ENCODE measurements at places on chromosomes 7 and 10.

GRCh38 chr7:84982199-84982598, 204.7 kb downstream of the SEMA3D start:
- DNase-seq = peak; percentile 38

DNA sequence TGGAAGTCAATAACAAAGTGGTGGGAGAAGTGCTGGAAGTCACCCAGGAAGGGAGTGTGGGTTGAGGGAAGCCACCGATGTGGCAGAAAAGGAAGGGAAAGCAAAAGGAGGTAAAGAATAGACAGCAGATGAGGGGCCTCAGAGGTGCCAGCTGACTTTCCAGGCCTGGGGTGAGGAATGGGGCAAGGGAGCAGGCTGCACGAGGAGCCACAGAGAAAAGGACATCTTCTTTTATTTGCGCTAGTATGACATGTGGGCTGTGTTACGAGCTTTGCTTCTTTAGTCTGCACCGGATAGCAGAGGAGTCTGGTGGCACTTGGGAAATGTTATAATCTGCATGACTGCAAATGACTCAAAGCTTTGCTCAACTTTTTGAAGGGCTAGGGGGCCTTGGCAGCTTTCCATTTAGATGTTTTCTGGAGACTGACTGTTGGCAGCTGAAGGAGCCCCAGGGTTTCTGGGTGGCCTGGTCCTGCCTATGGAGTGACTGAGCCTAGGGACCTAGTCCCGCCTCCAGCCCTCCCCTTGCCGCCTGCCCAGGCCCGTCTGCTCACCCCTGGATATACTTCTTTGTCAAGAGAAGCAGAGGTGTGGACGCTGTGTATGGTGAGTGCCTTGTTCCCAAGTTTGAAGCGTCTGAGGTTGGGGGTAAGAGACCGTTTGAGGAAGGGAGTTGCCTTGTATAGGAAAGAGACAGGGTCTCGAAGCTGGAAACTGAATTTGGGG, 5.1 kb downstream of the PRXL2A start:
- no peak for DNase-seq

- peak; percentile 31 for DNase-seq
These were observed 612.1 kb upstream of the MGMT start for GRCh38 chr10:128854963-128855362.

DNA sequence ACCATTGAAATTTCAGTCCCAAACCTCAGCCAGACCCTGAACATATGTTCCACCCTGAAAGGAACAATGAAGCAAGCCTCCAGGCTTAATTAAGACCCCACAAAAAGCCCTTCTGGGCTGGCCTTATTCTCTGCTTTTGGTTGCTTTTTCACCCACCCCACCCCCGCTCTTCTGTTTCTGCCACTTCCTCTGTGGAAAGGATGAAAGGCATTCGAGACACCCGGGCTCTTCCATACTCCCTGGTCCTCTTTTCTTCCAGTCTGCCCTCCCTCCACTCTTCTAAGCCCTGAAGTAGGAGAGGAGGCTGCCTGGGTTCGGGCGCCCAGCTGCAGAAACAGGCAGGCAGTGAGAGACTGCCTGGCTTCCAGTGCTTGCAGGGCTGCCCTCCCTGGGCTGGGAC, 9.4 kb upstream of the FAM241B start:
- DNase-seq = no peak

DNA sequence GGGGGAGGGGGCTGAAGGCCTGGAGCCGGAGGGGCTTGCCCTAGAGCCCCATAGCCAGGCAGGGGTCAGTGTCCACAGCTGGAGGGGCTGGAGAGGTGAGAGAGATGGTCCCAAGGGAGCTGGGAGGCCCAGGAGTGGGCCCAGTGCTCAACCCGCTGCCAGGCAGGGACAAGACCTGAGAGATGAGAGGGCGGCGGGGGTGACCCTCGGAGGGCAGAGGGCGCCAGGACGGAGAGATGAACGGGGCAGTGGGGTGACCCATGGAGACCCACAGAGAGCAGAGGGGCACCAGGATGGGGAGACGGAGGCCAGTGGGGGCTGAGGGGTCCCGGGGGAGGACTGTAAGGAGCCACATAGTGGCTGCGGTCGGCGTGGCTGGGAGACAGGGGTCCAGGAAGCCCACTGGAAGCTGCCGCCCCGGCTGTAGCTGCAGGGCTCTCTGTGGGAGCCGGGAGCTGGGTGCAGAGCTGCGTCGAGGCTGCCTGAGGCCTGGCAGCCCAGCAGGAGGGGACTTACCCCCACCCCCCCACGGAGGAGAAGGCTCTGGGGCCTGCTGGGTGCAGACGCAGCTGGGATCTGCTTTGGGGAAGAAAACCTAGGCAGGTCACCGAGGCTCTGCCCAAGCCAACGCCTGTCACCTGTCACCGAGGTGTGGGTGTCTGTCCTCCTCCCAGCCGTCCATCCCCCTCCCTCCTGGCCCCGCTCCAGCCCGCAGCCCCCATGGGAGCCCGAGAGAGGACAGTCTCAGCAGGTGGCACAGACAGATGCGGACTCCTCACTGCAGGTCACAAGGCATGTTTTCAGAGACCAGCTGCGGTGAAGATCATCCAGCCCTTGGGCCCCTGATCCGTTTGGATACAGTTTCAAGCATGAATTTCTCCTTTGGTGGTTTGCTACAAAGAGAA, 25.1 kb downstream of the PWWP2B start:
- no peak for DNase-seq

DNA sequence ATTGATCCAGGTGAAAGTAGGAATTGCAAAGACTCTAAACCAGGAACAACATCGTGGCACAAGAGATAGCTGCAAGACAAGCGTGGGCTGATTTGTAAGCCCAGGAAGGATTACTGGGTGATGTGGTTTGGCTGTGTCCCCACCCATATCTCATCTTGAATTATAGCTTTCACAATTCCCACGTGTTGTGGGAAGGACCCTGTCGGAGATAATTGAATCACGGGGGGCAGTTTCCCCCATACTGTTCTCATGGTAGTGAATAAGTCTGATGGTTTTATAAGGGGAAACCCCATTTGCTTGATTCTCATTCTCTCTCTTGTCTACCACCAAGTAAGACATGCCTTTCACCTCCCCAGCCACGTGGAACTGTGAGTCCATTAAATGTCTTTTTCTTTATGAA, 59.5 kb downstream of the ST8SIA6 start:
- no peak for DNase-seq

DNA sequence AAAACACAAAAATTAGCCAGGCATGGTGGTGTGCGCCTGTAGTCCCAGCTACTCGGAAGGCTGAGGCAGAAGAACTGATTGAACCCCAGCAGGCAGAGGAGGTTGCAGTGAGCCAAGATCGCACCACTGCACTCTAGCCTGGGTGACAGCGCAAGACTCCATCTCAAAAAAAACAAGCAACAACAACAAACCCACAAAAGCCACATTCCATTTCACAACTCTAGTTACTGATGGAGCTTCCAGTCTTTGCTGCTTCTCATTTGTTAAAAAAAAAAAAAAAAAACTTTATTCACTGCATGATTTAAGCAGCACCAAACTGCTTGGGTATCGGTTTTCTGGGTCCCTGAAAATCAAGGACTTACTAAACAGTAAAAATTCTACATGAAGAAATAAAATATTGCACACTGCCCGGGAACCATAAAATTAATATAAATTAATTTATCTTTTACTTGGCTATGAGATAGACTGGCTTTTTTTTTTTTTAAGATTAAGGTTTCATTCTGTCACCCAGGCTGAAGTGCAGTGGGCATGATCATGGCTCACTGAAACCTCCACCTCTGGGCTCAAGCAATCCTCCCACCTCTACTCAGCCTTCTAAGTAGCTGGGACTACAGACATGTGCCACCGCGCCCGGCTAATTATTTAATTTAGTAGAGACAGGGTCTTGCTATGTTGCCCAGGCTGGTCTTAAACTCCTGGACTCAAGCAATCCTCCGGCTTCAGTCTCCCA, 42.0 kb downstream of the SRPK2 start:
- DNase-seq = no peak

DNA sequence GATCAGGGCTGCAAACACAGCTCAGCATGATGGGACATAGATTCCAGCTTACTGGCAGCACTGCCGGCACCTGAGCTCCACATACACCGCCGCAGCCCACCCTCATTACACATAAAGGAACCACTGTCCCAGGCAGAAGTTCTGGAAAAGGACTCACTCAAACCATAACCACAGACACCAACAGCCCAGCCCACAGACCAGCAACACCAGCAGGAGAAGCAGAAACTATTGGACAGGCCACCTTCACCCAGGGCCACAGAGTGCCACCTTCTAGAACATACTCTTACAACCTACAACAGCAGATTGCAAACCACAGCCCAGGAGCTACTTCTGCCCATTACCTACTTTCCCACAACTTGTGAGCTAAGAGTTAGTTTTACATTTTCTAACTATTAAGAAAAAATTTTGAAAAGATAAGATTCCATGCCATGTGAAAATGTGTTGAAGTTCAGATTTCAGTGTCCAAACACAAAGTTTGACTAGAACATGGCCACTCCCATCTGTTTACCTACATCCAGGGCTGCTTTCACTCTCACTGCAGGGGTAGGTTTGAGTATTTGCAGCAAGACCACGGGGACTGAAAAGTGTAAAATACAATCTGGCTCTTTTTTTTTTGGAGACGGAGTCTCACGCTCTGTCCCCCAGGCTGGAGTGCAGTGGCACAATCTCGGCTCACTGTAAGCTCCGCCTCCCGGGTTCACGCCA, 153.0 kb downstream of the TNS3 start:
- DNase-seq = no peak

DNA sequence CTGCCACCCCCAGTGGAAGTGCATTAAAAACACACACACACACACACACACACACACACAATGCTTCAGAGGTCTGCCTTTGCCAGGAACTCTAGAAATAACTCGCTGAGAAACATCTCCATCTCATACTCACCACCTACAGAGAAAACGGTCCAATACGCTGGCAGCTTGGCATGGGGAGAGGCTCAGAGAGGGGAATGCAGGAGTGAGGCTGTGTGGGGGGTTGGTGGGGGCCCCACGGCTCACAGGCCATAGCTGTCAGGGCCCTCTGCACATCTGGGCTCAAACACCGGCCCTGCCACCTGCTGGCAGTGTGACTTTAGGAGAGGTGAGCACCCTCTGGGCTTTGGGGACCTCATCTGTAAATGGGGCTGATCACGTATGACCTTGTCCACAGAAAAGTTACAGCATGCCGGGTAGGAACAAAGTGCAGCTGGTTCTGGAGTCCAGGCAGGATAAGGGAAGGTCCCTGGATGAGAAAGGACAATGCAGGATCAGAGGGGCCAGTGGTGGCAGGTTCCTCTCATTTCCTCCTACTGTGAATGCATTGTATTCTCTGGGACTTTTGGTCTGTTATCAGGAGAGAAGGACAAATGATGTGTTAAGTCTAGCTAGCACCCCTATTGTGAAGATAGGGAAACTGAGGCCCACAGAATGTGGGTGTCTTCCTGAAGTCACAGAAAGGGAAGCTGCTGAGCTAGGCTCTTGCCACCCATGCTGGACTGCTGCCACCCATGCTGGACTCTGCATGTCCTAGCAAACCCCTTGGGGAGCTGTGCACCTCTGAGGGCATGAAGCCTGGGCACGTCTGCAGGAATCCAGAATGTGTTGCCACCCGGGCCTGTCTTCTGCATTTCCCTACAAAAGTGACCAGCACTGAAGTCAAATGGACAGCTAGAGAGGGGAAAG, 404.6 kb downstream of the RPS24 start:
- DNase-seq = no peak

DNA sequence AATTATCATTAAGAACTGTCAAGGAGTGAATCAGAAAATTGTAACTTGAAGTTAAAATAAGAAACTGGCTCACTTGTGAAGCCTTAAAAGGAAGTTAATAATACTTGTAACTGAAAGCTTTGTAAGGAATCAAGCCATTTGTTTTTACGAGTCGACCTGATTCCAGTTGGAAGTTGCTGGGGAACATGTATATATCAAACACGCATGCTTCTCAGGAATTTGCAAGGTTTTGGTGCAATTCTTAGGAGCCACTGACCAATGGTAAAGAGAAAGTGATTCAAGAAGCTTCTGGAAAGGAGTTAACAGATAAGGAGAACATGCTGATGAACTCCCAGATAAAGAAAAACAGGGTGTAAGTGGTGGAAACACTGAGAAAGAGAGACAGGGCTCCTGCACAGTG, 56.4 kb downstream of the ETV1 start:
- DNase-seq = no peak

DNA sequence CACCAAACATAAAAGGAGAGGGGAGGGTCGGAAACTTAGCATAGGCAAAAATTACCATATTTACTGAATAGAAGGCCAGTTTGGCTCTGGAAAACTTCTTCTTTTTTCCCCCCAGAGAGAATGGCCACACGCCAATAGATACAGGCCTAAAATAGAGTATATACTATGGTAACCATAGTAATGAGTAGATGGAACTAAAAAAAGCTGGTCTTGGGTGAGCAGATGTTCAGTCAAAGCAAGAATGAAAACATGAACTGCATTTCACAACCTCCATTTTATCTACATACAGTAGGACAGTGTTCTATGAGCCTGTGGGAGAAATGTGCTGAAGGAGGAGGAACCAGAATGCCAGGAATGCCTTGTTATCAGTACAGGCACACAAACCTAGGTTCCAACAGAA, 141.7 kb upstream of the SEMA3A start:
- no peak for DNase-seq

DNA sequence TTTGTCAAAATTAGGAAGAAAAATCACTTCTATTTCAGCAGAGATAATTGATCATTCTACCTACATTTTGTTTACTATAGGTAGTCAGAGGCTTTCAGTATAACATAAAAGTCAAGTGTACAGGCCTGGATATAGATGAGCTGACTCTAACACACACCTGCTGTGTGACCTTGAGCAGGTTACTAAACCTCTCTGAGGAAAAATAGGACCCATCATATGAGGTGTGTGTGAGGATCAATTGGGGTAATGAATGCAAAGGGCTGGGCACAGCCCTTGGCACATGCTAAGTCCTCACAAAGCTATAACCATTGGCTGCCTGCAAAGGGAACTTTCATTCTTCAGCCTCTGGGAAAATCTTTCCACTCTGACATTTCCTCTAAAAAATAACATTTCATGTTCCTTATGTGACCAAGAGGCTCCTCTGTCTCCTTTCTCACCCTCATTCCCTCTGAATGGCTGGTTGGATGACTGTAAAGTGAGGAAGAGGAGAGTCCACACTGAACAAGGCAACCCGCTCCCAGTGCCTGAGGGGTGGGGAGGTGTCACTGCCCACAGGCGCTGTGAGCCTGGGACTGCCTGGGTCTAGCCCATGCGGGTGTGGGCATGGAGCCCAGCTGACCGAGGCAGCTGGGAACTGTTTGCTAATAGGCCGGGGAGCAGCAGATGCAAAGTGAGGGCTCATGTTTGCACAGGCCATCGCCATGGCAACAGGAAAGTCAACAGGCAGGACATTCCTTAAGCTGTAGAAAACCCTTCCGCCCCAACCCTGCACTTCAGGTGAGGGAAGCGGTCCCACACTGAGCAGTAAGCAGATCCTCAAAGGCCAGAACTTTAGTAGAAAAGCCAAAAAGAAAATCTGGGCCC, 36.8 kb downstream of the MYOF start:
- DNase-seq = peak; percentile 98

GRCh38 chr7:106047184-106047583, 64.9 kb downstream of the SYPL1 start:
- no peak for DNase-seq

- DNase-seq = peak; percentile 72
These were observed 40.9 kb downstream of the NUDCD3 start for GRCh38 chr7:44449584-44449928.

Data from GM23248 (cell line).